Forelimb muscle (tissue), 1 donor: ENCODE measurements at places on chromosomes 3 and 15. TPM values are rescaled to one million over a fixed set of nuclear protein-coding genes. Genes with fewer than 3 reads are reported as not detected.

Gene CPNE9
- polyA plus RNA-seq, result not detected

Gene A4GNT
- polyA plus RNA-seq, result not detected

Gene ABHD5
- 8.6 TPM for polyA plus RNA-seq

Gene GOLGA8O
- 0.92 TPM for polyA plus RNA-seq

Gene PRR20G
- polyA plus RNA-seq, result not detected

Gene B2M
- polyA plus RNA-seq, result 447 TPM

Gene RBM6
- 79.4 TPM for polyA plus RNA-seq

Gene GABRR3
- not detected for polyA plus RNA-seq

Gene SUCNR1
- 0.05 TPM for polyA plus RNA-seq

Gene SHQ1
- 12.4 TPM for polyA plus RNA-seq

Gene GPR160
- 2.7 TPM for polyA plus RNA-seq

Gene FAM131A
- polyA plus RNA-seq, result 8.8 TPM

Gene ACAD11
- polyA plus RNA-seq, result 11.3 TPM

Gene CASR
- not detected for polyA plus RNA-seq

Gene SNRPN
- polyA plus RNA-seq, result 211 TPM

Gene TIPIN
- polyA plus RNA-seq, result 12.0 TPM

Gene TMEM108
- 18.6 TPM for polyA plus RNA-seq

Gene HCLS1
- polyA plus RNA-seq, result 6.3 TPM

Gene FBXW12
- 0.15 TPM for polyA plus RNA-seq

Gene GOLGA8G
- 0.13 TPM for polyA plus RNA-seq
